ENCODE measurements at places on chromosomes 4 and X.

GRCh38 chr4:17761062-17761461 is 20.4 kb downstream of the FAM184B start:
- DNase-seq: no peak

DNA sequence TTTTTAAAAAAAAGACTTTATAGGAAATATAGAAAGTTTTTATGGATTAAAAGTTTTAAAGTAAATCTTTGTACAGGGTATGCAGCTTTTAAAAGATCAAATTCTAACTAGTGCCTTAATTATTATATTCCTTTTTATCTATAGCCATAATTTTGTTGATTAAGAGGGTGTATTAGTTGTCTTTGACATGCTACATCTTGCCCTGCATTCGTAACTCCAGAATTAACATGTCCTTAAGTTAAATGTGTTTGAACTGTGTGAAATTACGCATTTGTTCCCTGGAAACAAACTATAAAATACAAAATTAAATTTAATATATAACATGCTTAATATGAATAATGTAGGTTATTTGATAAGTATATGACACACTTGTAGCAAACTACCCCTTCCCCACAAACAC is 66.3 kb downstream of the PTPN13 start:
- DNase-seq: no peak

- no peak for DNase-seq
Measured at GRCh38 chrX:11740794-11741193, 17.2 kb upstream of the MSL3 start.

- no peak for DNase-seq
Measured at GRCh38 chr4:41013746-41014145, 200.6 kb downstream of the APBB2 start.

DNA sequence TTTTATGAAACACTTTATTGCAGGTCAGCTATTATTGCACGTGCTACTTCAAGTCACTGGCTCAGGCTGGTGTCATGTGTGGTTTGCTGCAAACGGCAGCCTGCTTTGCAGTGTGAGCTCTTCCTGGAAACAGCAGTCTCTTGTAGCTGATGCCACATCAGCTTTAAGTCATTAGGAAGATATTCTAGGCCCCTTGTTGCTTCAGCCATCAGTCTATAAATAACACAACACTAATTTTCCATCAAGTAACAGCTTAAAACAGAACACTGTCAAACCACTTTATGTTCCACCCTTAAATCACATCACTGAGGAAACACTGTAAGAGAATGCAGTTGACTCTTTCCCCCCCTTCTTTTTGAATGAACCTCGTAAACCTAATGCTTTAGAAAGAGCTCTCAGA is 93.8 kb downstream of the GATB start:
- DNase-seq: no peak

DNA sequence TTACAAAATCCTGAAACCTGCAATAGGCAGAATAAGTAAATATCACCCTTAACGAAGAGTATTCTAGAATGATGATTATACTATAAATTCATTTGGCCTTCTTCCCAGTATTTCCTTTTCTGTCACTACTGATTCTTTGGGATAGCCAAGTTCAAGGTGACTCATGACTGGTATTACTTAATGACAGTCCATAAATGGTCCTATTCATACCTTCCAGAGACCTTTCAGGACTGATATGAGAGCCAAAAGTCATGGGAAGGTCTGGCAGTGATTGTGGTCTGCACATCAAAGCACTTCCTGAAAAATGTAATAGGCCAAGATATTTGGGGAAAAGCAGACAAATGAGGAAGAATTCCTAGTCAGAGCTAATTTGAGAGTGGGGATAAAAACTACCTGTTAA is 239.6 kb upstream of the FAM47A start:
- DNase-seq: no peak

- no peak for DNase-seq
Measured at GRCh38 chrX:46383006-46383405, 162.2 kb downstream of the ZNF674 start.

Measured in CD4-positive, alpha-beta T cell treated with Interleukin-10 for 1 hour (primary cell).